ENCODE measurements at places on chromosomes 4 and X.
A peak's percentile ranks its signal among the peaks of the same experiment; 100 is the strongest.

- peak; percentile 96 for DNase-seq
Measured at GRCh38 chr4:15303052-15303641, 124.7 kb upstream of the C1QTNF7 start.

DNA sequence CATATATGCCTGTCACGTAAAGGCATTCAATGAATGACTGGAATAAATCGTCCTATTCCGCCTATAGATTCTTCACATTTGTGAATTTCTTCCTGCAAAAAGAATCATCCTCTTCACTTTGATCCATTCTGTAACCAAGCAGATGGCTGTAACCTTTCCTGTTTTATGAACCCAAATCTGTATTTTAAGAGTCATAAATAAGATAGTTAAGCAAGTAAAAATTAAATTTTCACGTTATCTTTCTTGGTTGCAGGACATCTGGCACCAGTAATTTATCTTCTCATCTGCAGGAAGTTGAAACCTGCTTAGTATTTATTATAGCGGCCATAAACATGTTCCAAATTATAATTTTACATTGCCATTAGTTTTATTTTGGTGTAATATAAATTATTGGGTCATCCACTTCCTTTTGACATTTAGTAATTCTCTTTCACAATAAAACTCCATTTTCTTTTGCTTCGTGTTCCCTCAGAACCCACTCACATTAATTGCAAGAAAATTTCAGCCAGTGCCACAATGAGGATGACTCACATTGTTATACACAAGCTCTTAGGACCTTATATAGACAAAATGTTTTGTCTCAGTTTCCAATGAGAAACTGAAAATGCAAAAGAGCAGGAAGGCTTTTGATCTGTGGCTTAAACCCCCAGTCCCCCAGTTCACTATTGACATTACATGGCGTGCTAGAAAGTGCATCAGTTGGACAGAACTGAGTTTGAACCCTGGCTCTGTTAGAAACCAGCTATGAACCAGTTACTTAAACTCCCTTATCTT is 51.1 kb downstream of the TMEM156 start:
- DNase-seq: peak; percentile 84

GRCh38 chrX:109952985-109953905 is 49.7 kb upstream of the TMEM164 start:
- DNase-seq: no peak

GRCh38 chr4:78437608-78438088 is 113.9 kb upstream of the ANXA3 start:
- no peak for DNase-seq

- no peak for DNase-seq
Measured at GRCh38 chrX:3526071-3526470, 179.6 kb upstream of the MXRA5 start.

- no peak for DNase-seq
Measured at GRCh38 chr4:111952688-111953087, 192.6 kb upstream of the FAM241A start.

- no peak for DNase-seq
Measured at GRCh38 chr4:8287343-8288280, 18.1 kb downstream of the HTRA3 start.

DNA sequence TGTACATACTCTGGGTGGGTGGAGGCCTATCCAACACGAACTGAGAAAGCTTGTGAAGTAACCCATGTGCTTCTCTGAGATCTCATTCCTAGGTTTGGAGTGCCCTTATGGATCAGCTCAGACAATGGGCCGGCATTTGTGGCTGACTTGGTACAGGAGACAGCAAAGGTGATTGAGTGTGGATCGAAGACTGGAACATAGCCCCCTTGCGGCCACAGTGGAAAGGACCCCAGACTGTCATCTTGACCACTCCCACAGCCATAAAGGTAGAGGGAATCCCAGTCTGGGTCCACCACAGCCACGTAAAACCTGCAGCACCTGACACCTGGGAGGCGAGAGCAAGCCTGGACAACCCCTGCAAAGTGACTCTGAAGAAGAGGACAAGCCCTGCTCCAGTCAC is 598.0 kb upstream of the AADAT start:
- DNase-seq: no peak

DNA sequence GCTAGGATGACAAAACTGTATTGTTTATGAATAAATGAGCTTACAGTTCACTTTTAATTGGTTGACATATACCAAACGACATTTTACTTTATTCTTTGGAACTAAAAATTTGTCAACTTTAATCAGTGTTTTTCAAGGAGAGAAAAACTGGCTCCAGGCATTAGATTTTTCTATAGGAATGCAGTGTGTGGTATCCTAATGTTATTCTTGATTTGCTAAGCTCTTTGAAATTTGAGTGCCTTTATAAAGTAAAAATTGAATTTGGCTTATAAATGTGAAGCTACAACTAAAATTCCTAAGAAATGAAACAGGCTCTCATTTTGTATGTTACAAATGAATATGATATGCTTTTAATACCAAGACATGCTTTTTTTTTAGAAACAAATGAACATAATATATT is 442.2 kb upstream of the TRAM1L1 start:
- DNase-seq: no peak

GRCh38 chr4:129046055-129046959 is 47.0 kb downstream of the SCLT1 start:
- DNase-seq: no peak

GRCh38 chr4:78357122-78357521 is 194.4 kb upstream of the ANXA3 start:
- no peak for DNase-seq

GRCh38 chr4:40228497-40229365 is 31.9 kb downstream of the RHOH start:
- DNase-seq: no peak

- DNase-seq: no peak
Measured at GRCh38 chr4:152243896-152244595, 291.8 kb downstream of the FBXW7 start.

DNA sequence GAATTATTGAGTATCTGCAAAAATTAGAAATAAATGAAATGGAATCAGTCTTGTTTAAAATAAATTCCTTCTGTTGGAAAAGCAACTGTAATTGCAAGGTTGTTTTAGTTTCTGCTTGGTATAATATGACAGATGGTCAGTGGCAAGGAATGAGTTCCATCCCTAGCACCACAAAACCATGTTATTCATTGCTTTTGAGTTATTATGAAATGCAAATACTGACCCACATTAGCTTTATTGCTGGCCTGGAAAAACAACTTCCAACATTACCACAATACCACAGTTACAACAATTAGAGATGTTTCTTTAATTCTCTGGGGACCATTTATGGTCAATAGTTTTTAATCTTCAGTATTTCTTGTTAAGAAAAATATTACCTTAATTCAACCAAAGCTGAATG is 194.4 kb downstream of the TMA16 start:
- DNase-seq: no peak

- DNase-seq: peak; percentile 57
Measured at GRCh38 chr4:106019771-106020170, 124.5 kb downstream of the NPNT start.
